ENCODE measurements at places on chromosomes 2 and 18. TPM values are rescaled to one million over a fixed set of nuclear protein-coding genes. Genes with fewer than 3 reads are reported as not detected.

- no peak for DNase-seq
Measured at GRCh38 chr2:216651351-216651881, 18.2 kb downstream of the IGFBP2 start.

GRCh38 chr2:212904646-212905045, 246.8 kb downstream of the IKZF2 start:
- no peak for DNase-seq

- DNase-seq, result no peak
Measured at GRCh38 chr2:169961911-169962310, 134.7 kb downstream of the UBR3 start.

GRCh38 chr2:10047616-10048500, 4.5 kb downstream of the KLF11 start:
- DNase-seq, result no peak

DNA sequence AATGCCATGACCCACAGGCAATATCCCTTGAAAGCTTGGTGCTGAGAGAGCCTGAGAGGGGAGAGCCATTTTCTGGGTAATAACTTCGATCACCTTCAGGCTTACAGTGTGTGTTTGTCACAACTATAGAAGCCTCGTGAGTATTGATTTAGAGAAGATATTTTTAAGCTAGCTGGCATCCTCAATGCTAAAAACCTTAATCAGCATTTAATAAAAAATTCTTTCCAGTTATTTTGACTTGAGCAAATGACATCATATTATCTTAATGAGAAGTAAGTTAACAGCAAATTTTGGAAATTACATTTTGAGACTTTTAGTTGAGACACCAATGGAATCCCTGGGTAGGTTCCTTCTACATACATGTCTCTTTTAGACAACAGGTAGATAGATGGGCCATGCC, 283.7 kb downstream of the NYAP2 start:
- DNase-seq, result no peak

- DNase-seq, result peak; percentile 36
Measured at GRCh38 chr2:65431421-65432226, 775 bp downstream of the SPRED2 start.

GRCh38 chr2:18119883-18120282, 241.4 kb downstream of the KCNS3 start:
- no peak for DNase-seq

GRCh38 chr2:29847886-29848285, 73.5 kb downstream of the ALK start:
- no peak for DNase-seq

DNA sequence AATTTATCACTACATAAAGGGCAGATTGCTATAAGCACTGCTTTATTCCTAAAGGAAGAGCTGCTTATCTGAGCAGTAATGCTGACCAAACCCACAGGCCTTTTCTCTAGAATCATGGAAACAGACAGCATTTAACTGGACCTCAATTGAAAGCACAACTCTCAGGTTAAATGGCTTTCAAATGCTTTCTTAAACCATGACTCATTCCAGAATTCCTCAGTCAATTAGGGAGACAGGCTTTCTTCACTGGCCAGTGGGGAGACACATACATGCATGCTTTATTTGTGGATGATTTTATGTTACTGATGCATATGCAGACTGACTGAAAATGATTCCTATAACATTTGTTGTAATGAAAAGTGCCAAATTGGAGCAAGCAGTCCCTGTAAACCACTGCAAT, 114.6 kb downstream of the ACVR1 start:
- no peak for DNase-seq

GRCh38 chr2:234137400-234138014, 87.0 kb downstream of the SPP2 start:
- no peak for DNase-seq

DNA sequence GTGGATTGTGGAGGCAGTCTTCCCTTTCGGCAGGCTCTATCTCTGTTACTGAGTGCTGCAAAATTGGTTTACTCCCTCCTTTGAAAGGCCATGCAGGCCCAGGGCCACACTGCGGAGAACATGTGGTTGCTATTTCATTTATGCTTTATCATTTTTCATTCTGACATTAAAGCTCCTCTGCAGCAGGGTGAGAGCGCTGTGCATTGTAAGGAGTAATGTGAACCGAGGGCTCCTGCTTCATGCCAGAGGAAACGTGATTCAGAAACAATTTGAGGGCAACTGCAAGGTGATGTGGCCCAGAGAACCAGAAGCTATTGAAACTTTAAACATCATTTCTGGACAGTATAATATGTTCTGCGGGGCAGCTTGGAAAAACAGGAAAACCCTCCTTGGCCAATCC, 341.6 kb upstream of the NT5C1B start:
- DNase-seq, result no peak

DNA sequence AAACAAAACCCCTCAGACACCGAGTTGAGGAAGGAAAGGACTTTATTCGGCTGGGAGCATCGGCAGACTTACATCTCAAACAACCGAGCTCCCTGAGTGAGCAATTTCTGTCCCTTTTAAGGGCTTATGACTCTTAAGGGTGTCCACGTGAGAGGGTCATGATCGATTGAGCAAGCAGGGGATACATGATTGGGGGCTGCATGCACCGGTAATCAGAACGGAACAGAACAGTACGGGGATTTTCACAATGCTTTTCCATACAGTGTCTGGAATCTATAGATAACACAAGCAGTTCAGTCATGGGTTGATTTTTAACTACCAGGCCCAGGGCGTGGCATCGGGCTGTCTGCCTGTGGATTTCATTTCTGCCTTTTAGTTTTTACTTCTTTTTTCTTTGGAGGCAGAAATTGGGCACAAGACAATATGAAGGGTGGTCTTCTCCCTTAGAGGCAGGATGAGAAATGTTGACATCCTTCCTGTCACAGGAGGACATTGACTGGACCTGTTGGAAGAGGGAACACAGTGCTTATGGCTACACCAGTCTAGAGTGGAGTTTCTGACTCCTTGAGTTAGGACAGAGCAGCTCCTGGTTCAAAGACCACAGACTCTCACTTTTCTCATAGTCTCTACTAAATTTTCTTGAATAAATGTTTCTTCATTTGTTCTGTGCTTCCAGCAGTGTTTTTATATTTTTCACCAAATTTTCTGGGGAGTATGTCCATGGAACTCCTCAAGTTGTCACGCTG, 35.8 kb downstream of the SPOPL start:
- DNase-seq, result no peak

GRCh38 chr18:39403121-39403520, 1837.5 kb upstream of the CELF4 start:
- no peak for DNase-seq

DNA sequence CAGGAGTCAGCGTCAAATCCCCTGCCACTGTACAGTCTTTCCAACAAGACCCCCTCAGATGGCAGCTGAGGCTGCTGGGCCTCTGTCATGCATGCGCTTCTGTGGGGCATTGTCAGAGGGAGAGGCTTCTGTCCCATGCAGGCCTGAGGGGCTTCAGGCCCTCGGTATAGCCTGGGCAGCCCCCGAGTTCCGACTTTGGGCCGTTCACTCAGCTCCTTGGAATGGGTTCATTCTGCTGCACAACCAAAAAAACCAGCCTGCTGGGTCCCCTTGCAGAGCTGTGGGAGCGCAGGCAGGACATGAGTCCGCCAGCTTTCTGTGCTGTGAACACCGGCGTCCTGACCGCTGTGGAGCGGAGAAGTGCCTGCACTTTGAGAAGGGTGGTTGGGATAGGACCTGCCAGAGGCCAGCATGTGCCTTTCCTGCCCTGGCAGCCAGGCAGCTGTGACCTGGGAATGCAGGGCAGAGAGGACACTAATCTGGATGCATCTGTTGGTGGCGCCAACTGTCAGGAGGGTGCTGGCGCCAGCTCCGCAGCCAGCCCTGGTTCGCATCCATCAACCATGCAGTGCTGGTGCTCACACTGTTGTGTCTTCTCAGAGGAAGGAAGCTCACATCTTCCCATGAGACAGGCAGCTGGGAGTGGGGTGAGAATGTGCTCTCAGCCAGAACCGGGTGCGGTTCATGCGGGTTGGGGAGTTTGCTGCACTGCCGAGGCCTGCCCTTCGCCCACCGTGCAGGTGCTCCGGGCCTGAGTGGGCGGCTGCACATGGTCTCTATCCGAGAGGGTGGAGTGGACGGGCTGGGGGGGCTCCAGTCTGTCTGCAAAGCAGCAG, 14.3 kb downstream of the ARHGEF4 start:
- DNase-seq, result no peak

DNA sequence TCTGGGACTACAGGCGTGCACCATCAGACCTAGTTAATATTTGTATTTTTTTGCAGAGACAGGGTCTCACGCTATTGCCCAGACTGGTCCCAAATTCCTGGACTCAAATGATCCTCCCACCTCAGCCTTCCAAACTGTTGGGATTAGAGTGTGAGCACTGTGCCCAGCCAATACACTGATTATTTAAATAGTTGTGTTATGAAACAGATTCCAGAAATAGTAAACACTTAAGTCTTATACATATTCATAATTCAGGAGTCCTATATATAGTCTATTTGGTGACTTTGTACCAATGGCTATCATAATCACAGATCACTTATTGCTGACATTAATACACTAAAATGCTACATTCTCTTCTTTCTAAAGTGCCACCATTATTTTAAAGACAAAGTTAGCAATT, 12.8 kb downstream of the NFU1 start:
- no peak for DNase-seq

The TEKT4 gene
- total RNA-seq, result not detected

The POTEE gene
- 0.36 TPM for total RNA-seq

The RBM45 gene
- 17.0 TPM for total RNA-seq

The ANKAR gene
- 8.5 TPM for total RNA-seq

The GCG gene
- not detected for total RNA-seq

The CYP27C1 gene
- total RNA-seq, result 6.4 TPM

The FSHR gene
- total RNA-seq, result not detected

Measured in endothelial cell (in vitro differentiated cells).